ENCODE measurements at places on chromosomes 1 and 21.

- no peak for DNase-seq
Measured at GRCh38 chr1:22800629-22801028, 90.0 kb downstream of the EPHB2 start.

DNA sequence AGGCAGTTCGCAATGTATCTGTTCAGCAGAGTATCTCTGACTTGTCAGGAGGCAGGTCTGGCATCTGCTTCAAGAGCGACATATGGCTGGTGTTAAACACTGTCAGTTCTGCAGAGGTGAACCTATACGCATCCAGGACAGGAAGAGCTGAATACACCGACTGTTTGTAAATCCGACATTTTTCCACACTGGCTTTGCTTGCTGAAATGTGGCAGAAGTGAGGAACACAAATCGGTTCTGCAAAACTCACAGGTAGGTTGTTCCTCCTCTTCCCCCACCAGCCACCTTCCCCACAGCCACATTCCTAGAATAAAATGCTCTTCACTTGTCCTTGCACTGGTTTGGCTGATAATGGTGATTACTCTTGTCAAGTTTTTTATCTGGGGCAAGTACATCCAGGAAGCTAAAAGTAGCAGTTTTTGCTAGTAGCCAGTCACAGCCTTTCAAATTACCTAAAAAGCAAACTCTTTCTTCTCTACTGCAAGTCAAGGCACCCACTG lies 289.2 kb downstream of the GRIK1 start:
- DNase-seq, result no peak

- DNase-seq, result peak; percentile 40
Measured at GRCh38 chr1:152050886-152051675, 14.3 kb upstream of the S100A11 start.

DNA sequence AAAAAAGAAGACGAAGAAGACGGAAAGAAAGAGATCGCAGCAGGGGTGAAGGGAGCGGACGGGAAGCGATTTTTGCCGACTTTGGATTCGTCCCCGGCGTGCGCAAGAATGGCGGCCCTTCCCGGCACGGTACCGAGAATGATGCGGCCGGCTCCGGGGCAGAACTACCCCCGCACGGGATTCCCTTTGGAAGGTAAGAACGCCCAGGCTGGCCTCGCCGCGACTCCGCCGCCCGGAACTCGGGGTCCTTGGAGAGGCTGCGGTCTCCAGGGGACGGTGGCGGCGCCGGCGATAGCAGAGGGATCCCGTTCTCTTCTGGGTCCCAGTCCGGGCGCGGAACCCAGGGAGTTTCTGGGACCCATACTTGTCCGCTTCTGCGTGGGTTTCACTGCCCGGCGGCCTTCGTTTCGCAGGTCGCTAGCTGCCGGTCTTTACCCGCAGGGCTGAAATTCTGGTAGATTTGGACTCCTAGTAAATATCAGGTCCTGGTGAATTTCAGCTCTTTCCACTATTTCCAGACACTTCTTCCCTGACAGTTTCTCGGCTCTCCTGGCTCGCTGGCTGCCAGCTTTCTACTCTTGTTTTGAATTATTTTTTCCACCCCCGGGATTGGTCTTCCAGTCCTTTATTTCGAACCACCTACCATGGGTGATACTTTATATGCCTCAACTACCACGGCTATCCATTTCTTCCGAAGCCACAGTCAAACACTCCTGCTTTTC lies 1.0 kb downstream of the PAX7 start:
- no peak for DNase-seq

DNA sequence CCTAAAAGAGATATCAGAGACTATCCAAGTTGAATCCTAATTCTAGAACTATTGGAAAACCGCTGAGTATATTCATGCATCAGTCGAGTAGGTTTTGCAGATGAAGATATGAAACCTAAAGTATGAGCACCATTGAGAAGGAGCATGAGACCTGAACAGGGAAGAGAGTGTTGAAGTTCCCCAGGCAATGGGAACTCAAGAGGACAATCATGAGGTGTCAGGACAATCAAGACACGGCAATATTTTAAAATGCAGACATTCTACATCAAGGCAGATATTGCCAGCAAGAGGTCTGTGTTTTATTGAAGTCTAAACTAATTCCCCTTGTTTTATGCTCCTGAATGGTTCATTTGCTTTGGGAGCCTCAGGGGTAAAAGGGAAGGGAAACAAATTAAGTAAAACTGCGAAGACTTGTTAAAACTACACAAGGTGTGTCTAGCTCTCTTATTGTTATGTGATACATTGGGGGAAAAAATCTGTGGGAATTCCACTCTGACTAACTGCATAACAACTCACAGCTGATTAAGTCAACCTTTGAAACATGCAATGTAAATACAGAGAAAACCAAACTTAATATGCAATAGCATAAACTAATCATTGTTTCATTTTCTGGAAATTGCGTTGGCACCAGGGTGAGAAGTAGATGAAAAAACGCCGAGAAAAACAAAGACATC lies 347.9 kb upstream of the ADGRL2 start:
- DNase-seq, result peak; percentile 4

DNA sequence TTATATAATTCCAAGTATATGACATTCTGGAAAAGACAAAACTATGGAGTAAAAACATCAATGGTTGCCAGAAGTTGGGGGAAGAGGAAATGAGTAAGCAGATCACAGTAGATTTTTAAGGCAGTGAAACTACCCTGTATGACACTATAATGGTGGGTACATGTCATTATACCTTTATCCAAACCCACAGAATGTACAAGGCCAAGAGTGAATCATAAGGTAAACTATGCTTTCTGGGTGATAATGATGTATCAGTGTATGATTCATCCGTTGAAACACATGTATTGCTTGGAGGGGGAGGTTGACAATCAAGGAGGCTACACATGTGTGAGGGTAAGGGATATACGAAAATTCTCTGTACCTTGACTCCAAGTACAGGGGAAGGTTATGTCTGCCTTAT lies 862.7 kb downstream of the PLA2G4A start:
- DNase-seq, result peak; percentile 95

GRCh38 chr21:35303085-35303484 lies 254.0 kb upstream of the RUNX1 start:
- DNase-seq, result peak; percentile 95

DNA sequence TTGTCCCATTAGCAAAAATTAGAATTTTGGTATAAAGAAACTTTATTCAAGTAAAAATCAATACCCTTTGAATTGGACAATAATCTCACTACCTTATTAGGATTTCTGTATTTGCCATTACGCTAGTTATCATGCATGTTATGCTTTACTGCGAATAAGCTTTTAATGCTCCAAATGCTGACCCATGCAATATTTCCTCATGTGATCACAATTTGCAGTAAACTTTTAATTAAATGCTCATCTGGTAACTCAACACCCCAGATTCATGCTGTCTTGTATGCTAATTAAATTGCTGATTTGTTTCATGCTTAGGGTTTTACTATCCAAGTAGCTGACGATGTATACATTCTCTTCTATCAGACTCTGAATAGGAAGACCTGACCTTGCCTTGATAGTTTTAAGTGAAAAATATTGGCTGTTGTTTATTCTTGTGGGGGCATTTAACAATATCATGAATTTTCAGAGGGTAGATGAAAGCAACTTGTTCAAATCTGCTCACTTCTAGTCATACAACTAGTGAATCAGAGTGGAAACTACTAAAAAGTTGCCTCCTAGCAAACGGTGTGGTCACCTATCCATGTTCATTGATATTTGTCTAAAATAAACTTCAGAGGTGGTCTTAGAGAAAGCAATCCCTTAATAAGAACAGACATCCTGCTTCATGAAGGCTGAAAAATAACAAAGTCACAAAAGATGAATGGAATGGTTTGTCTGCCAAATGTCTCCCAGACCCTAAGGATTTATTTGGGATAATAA lies 5.6 kb downstream of the XCL1 start:
- DNase-seq, result no peak

GRCh38 chr1:18486195-18486594 lies 5.5 kb downstream of the KLHDC7A start:
- no peak for DNase-seq

DNA sequence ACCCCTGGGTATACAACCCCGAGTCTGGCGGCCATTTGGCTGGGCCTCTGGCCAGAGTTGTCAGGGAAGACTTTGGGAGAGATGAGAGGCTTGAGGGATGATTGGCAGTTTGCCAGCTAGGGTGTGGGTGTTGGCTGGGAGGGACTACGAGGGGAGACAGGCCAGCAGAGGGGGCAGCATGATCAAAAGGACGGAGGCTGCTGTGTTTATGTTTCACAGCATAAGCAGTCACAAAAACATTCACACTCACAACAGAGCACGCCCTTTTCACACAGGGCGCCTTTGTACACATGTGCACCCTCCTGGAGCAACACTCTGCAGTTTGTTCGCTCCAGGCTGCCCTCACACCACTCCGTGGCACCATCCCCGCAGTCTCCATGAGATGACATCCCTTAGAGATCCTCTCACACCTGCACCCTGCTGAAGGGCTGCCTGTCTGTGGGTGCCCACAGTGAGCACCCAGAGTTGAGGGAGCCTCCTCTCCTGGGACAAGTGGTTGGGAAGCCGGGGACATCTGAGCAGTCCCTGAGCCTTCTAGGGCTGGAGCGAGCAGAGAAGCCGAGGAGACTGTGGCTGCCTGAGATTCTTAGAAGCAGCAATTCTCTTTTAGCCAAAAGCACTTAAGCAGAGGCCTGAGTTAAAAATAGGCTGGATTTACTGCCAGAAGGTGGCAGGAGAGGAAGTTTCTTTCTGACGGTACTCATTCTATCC lies 15.4 kb downstream of the EFNA3 start:
- peak; percentile 47 for DNase-seq

DNA sequence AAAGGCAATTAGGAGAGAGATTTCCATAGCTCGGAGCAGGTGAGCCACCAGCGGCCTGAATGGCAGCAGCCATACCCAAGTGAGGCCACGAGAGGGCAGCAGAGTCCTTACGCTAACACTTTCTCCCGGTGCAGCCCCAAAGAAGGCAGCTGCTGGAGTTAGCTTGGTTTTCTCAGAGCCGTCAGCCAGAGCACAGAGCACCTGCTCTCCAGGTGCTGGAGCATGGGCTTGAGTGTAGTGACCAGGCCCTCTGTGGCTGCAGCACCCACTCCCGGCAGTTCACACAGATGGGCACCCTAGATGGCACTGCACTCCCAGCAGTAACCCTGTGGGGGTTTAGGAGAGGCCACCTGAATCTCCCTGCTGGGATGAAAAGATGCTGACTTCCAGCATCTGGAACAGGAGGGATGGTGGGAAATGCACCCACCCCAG lies 45.8 kb downstream of the TMCC2 start:
- peak; percentile 68 for DNase-seq

- no peak for DNase-seq
Measured at GRCh38 chr1:21773585-21773984, 9.4 kb downstream of the USP48 start.

DNA sequence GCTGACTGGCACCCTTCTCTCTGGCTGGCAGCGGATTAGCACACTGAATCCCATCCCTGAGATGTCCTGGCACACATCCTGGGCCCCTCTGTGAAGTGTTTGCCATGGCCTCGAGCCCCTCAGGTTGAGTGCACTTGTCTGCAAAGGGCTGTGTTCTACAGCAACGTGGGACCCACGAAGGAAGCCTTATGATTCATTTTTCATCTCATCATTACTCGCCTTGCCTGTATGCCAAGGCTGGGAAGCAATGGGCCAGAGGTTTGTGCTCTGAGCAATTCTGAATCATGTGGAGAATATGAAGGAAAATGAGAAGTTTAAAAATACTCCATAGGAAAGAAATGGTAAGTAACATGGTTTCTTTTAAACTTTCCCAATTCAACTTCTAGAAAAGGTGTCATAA lies 124.8 kb upstream of the LMO4 start:
- peak; percentile 55 for DNase-seq

- no peak for DNase-seq
Measured at GRCh38 chr1:205379056-205379455, 22.3 kb upstream of the KLHDC8A start.

DNA sequence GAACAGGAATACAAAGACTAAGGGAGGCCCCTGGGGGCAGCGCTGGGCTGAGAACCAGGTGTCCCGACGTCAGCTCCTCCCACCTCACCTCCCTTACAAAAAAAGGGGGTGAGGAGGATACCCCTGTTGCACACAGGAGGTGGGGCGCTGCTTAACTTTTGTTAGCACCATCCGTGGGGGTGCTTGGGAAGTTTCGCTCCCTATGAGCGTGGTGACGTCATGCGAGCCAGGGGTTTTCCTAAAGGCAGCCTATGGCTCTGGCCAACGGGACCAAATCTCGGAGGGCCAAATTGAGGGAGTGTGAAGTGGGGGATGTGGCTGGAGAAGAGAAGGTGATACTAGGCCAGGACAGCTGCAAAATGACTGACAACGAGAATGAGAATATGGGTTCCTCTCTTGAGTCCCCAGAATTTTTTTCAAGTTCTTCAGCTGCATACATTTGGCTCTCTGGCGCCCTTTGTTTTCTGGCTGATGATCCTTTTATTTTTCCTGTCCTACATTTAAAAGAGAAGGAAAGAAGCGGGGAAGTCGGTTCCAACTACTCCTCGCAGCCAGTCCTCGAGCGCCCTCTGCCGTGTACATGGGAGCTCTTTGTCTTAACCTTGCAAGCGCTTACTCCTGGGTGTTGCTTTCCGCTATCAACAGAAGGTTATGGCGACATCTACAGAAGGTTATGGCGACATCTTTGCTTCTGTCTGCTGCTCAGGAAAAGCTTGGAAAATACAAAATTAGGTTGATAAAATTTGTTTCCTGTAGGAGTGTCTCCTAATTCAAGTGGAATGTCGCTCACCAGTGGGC lies 48.0 kb upstream of the ZC3H11B start:
- peak; percentile 93 for DNase-seq

DNA sequence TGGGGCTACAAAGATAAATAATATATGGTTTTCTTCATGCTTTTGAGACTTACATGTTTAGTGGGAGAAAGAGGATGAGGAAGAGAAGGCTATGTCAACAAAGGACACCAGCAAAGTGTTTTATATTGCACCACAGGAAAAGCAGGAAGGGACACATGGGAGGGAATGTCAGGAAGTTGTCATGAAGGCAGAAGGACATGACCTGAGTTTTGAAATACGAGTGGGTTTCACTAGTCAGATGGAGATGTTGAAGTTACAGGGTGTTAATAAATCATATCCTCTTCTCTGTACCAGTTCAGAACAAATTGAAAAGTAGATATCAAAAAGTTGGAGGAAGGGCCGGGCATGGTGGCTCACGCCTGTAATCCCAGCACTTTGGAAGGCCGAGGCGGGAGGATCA lies 18.2 kb upstream of the AGO1 start:
- no peak for DNase-seq

DNA sequence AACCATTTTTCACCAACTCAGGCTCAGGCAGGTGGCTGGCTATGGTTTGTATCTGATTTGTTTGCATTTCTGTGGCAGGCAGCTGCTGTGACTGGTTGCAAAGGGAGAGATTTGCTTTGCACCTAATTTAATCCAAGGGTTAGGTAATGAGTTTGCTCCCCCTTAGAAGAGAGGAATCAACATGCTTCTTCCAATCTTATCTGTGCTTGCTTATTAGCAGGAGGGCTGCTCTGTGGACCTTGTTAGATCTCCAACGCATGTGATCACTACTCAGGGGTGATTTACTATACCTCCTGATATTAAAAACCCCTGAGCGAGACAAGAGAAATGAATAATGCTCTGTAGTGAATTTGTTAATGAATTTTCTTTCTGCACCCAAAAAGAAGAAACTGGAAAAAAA lies 20.5 kb downstream of the OLFML3 start:
- no peak for DNase-seq

GRCh38 chr1:64111787-64112186 lies 91.6 kb upstream of the UBE2U start:
- DNase-seq, result peak; percentile 43

GRCh38 chr1:22139066-22139594 lies 3.8 kb downstream of the WNT4 start:
- DNase-seq, result no peak

All from iris pigment epithelial cell (primary cell).